GM12865 (cell line): ENCODE measurements at places on chromosomes 2 and 18.

GRCh38 chr2:113032737-113033136 is 19.9 kb downstream of the IL36B start:
- no peak for DNase-seq

DNA sequence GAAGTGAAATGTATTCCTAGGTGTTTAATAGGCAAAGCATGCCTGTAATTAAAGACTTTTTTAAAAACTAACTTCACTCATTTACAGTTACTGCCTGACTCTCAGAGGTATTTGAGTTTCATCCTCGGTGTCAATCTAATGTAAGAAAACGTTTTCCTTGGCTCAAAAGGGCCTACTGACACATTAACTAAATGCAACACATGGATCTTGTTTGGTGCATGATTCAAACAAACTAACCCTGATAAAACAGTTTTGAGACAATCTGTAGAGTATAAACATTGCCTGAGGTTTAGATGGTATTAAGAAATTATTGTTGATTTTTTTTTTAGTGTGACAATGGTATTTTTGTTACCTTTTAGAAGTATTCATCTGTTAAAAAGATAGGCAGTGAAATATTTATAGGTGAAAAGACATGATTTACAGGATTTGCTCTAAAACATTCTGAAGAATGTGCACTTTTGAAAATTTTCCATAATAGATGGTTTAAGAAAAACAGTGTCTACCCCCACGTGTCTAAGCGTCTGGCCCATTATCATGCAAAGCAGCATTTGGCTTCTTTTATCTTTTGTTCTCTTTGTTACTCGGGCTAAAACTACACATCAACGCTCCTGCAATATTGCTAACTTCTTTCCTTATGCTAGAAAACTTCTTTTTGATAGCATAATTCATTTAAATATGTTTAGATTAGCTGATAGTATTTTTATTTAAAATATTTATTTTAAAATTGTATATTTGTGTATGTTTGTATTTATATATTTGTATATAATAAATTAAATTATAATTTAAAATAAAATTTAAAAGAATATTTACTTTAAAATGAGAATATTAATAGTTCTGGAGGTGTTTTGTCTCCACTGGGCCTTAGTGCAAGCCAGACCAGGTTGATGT is 160.2 kb upstream of the NDUFV2 start:
- no peak for DNase-seq

GRCh38 chr2:138727956-138728355 is 52.2 kb downstream of the NXPH2 start:
- no peak for DNase-seq

GRCh38 chr18:24570716-24571115 is 110.3 kb downstream of the HRH4 start:
- DNase-seq: no peak

GRCh38 chr2:176098366-176099158 is 1.0 kb upstream of the HOXD12 start:
- no peak for DNase-seq

GRCh38 chr2:181004647-181005325 is 24.4 kb downstream of the UBE2E3 start:
- no peak for DNase-seq

GRCh38 chr18:34771958-34772357 is 61.9 kb downstream of the DTNA start:
- no peak for DNase-seq

DNA sequence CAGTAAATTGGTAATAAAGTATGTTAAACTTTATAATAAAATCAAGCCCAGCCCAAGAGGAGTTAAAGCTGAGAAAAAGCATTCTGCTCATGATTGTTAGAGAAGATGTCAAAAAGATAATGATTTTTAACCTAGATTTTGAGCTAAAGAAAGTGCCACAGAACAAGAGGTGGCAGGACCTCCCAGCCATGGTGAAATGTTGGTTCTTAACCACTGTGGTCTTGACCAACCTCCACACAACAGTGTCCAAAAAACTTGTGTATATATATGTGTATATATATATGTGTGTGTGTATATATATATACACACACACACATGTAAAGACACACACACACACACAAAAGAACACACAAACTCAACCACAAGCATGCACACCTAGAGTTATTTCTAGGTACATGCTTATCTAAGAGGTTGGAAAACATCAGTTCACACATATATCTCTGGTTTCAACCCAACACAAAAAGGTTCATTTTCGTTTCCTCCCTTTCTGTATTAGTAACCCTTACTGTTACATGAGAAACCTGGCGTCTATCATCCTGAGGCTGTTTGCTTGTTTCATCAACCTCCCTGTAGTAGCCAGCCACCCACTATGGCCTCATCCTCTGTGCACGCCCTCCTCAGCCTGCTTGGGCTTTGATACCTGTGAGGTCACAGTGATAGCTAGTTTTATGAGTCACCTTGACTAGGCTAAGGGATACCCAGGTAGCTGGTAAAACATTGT is 631.8 kb upstream of the ID2 start:
- peak; percentile 94 for DNase-seq

- DNase-seq: no peak
Measured at GRCh38 chr2:233290051-233290845, 17.4 kb upstream of the SAG start.

DNA sequence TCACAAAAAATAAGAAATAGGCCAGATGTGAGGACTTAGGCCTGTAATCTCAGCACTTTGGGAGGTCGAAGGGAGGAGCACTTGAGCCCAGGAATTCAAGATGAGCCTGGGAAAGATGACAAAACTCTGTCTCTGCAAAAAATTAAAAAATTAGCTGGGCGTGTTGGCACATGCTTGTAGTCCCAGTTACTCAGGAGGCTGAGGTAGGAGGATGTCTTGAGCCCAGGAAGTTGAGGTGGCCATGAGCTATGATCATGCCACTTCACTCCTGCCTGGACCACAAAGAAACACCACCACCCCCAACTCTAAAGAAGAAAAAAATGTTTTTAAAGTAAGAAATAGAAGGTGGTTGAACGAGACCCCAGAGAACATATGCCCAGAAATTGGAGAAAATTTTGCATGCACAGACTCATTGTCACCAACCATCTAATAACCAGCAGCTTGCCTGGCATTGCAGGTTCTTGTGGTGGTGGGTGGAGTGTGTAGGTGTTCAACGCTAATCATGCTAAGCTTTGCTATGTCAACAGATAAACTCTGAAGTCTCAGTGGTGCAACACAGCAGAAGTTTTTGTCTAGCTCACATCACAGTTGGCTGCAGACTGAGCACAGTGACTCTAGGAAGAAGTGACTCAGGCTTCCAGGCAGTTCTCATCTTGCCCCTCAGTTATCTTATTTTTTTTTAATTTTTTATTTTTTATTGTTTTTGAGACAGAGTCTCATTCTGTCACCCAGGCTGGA is 18.6 kb downstream of the ARL4C start:
- no peak for DNase-seq

- no peak for DNase-seq
Measured at GRCh38 chr2:214575465-214575864, 164.6 kb downstream of the VWC2L start.

DNA sequence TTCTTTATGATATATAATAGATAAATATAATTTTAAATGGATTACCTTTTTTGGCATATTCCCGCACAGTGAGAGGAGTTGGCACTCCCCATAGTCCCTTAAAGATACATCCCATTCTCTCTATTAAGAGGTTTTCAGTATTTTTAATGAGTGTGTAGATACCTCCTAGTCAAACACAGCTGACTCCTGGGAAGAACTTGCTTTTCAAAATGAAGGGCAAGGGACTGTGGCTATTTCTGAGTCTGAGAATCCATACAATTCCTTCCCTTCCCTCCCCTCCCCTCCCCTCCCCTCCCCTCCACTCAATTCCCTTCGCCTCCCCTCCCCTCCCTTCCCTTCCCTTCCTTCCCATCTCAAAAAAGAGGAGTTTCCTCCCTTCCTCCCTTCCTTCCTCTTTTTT is 93.5 kb downstream of the PRPF40A start:
- no peak for DNase-seq

GRCh38 chr2:43199492-43200488 is 26.6 kb downstream of the ZFP36L2 start:
- no peak for DNase-seq

DNA sequence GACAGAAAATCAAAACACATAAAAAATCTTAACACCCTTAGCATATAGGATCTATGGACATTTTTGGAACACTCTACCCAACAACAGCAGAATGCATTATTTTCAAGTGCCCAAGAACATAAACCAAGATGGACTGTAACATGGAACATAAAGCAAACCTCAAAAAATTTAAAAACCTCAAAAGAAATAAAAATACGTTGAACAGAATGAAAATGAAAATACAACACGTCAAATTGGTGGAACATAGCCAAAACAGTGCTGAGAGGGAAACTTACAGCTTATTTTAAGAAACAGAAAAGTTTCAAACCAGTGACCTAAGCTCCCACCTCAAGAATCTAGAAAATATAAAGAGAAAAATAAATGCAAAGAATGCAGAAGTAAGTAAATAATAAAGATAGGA is 58.3 kb upstream of the BCL2L11 start:
- DNase-seq: peak; percentile 70

- no peak for DNase-seq
Measured at GRCh38 chr2:216447293-216447692, 35.0 kb downstream of the SMARCAL1 start.

DNA sequence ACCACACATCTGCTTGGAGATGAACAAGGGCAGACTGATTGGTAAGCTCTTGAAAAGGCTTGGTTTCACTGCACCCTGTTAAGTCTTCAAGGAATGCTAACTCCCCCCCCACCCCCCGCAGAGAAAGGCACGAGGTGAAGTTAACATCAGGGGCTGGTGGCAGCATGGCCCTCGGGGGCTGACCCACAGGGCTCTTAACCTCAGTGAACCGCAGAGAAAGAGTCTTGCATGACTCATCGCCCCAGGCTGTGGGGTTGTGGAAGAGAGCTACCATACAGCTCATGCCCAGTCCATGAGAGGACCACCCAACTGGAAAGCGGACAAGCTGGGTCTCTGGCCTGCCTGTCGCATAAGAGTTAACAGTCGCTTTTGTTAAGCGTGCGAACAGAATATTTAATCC is 10.6 kb upstream of the CEP68 start:
- DNase-seq: no peak

DNA sequence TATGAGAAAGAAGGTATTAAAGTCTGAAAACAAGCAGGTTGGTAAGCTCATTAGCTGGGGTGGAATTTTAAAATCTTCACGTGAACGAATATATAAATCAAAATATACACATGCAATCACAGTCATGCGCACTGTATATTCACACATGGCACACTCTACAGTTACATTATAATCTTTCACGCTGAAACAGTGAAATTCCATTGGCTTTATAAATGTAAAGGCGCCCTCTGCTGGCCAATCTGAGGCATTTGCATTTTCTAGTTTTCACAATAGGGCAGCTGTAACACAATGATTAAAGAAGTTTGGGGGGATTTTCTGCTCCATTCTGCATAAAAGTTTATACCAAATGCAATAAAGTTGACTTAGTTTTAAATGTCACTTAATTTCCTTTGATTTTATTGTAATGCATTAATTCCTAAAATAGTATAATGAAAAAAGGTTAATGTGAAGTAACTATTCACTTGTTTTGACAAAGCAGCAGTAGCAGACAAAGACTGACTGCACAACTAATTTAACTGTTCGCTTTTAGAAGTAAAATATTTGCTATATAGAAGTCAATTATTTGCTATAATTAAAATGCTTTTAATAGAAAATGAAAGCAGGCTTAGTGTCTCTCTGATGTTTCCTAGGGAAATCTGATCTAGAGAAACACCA is 17.2 kb downstream of the IFIH1 start:
- DNase-seq: peak; percentile 67

- DNase-seq: peak; percentile 45
Measured at GRCh38 chr2:31962757-31963361, 47.9 kb downstream of the MEMO1 start.

GRCh38 chr18:47545613-47546012 is 294.2 kb upstream of the SKOR2 start:
- peak; percentile 3 for DNase-seq
